ENCODE measurements at places on chromosomes 1 and 21.

DNA sequence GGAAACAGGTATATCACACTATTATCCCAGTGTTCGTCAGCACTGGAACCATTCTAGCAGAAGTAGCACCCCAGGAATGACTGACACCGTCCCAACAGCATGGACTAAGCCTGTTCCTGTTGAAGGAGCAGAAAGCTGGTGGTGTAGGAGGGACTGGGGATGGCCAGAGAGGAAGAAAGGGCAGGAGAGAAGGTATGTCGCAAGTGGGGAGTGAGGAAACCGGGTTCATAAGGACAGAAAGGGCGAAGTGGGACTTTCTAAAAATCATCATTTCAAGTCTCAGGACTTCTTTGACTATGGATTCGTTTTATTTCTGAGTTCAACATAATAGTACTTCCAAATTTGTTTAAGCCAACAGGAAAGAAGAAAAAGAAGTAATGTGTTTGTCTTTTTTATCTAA lies 19.7 kb upstream of the MX1 start:
- no peak for DNase-seq

DNA sequence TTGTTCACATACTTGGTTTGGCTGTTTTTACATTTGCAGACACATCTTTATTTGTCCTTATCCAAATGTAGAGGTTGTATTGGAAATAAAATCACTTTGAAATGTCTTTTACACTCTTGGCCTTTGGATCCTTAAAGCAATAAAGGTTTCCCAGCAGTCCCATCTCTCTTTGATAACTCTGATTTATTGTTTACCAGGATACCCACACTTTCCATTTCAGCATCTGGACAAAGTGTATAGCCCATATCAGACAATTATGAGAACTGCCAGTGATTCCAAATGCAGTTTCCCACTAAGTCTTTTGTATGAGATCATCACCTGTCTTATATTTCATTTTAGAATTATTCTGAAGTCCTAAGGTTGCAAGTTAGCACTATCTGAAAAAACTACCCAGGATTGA lies 114.7 kb downstream of the NEK7 start:
- no peak for DNase-seq

GRCh38 chr1:210747890-210748289 lies 386.1 kb downstream of the KCNH1 start:
- DNase-seq = no peak

DNA sequence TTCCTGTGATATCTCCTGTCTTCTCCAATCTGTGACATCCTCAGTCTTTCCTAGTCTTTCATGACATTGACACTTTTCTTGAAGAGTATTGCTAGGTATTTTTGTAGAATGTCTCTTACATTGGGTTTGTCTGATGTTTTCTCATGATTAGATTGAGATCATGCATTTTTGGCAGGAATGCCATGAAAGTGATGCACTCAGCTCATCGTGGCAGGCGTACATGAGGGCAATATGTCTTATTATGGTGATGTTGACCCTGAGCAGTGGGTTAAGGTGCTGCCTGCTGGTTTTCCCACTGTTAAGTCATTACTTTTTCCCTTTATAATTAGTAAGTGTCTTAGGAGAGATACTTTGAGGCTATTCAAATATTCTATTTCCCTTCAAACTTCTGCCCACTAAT lies 80.2 kb upstream of the SSX2IP start:
- DNase-seq = no peak

GRCh38 chr1:31672986-31673385 lies 28.3 kb upstream of the PEF1 start:
- DNase-seq = no peak

- DNase-seq = no peak
These were observed 45.6 kb upstream of the HFM1 start for GRCh38 chr1:91450260-91450659.

DNA sequence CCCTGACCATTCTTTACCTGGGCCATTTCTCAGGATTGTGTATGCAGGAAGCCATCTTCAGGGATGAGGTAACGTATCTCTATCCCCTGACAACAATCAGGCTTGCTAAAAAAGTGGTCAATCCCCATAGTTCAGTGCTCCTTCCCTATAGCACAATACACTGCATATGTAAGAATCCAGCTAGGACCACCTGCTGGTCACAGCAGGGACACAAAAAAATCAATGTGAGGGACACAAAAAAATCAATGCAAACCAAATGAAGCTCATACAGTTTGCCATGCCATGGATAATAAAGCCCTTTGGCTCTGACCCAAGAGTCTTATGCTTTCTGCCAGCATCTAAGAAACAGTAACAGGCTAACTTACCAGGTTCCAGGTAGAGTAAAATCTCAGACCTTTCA lies 16.3 kb downstream of the ACBD6 start:
- no peak for DNase-seq

Measured in activated naive CD8-positive, alpha-beta T cell treated with anti-CD3 and anti-CD28 coated beads, Interleukin-2, amount 10 ng/mL, durations not matched to agents 7 days and 5 days (primary cell).